ENCODE measurements at places on chromosomes 1 and 21.

DNA sequence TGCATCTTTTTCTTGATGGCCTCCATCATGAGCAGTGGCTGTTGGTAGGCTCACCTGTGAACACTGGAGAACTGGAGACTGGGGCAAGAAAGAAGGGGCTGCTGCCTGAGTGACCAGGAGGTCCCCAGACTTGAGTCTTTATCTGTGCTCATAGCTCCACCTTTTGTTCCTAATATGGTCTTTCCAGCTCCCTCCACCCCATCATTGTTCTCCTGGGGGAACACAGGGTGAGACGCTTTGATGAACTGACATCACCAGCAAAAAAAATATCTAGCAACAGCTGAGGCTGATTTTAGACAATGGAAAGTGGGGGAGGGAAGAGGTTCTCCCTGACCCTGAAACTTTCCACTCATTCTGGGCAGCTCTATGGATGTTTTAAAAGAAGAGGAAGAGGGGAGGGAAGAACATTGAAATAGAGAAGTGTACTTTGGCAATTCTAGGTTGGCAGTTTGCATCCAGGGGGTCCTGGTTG, at the start of gene TPM3:
TSS of gene TPM3 (minus strand) at position 111 of the 472 bp plus-strand sequence. CDS start at position 29, 82 bp downstream.
- no peak for DNase-seq

GRCh38 chr1:240310226-240310925, 218.7 kb downstream of the FMN2 start:
- DNase-seq: no peak

- DNase-seq: peak; percentile 43
These were observed 35.6 kb upstream of the TMEM61 start for GRCh38 chr1:54944610-54945392.

GRCh38 chr21:33101300-33101911, 31.5 kb downstream of the OLIG1 start:
- no peak for DNase-seq

- no peak for DNase-seq
These were observed 297.0 kb downstream of the HHAT start for GRCh38 chr1:210625715-210626114.

- no peak for DNase-seq
These were observed 37.1 kb downstream of the CCN1 start for GRCh38 chr1:85617633-85618100.

DNA sequence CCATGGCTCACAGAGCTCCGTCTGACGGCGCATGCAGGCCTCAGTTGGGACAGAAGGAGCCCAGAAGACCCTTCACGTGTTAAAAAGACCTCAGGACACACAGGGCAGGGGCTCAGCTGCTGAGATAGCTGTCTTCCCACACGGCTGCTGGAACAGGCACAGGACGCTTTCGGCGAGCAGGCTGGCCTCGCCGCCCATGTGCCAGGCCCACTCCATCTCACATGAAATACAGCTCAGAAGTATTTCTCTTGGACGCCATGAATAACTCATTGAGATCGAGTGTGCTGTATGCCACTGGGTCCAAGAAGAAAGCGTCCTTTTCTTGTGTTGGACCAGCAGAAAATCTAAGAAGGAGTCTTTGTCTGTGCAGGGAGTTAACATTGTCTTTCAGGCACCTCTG, 69.6 kb downstream of the SIM2 start:
- DNase-seq: no peak

DNA sequence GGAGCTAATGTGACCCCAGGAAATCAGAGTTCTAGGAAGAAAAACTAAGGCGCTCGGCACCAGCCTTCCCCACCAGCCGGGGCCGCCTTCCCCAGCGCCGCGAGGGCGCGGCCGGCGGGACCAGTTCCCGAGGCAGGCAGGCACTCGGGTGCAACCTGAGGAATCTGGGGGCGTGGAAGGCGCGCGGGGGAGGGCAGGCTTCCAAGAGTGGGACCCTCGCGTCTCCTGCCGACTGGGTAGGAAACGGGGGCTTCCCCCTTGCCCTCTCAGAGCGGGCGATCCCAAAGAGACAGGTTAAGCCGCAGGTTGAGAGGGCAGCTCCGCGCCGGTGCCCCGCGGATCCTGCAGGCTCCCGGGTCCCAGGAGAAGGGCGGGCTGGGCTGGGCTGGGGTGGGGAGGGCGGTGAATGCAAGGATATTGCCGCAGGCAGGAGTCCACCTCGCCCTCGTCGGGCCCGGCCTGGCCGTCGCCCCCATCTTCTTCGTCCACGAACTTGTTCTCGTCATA, 431 bp downstream of the ARPC5 start:
- peak; percentile 43 for DNase-seq

GRCh38 chr1:19468397-19468956, 16.9 kb downstream of the CAPZB start:
- DNase-seq: peak; percentile 71

DNA sequence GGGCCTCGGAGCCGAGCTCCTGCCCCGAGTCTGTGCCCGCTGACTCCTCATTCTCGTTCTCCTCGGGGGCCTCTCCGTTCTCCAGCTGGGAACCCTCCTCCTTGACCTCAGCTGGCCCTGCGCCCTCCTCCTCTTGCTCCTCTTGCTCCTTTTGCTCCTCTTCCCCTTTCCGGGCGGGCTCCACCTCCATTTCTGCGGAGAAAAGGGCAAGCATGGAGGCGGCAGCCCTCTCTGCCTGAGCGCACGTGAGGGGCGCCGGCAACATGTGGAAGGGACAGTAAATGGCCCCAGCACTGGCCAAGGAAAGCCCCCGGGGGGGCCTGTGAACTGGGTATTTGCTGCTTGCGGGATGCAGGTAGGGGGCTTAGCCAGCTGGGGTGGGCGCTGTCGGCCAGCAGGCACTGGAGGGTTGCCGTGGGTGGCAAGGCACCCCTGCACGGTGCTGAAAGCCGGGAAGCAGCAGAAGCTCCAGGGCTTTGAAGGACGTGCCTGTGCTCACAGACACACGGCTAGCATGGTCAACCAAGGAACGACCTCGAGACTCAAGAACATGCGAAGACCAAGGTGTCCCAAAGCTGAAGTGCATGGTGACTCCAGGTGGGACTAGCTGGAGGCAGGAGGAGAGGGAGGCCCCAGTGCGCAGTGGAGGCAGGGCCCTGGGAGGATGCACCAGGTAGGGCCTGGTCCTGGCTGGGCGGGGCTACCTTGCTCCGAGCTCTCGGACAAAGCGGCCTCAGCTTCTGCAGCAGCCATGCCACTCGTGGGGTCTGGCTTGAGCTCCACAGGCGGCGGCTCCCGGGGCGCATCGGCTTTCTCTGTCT, 30.7 kb downstream of the ZBTB17 start:
- no peak for DNase-seq

DNA sequence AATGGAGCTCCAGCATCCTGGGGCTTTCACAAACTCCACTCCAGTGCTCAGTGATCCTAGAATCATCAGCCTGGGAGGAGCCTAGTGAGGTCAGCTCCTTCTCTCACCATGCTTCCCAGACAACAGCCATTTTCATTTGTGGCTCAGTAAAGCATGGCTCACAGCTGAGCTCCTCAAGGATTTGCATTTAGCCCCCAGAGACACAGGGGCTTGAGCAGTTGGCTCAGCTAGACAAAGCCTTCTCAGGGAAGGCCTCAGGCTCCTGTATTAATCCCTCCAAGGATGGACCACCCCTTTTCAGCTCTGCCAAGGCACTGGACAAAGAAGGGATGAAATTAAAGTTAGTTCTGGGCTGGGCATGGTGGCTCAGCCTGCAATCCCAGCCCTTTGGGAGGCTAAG, 39.5 kb downstream of the ERI3 start:
- no peak for DNase-seq

DNA sequence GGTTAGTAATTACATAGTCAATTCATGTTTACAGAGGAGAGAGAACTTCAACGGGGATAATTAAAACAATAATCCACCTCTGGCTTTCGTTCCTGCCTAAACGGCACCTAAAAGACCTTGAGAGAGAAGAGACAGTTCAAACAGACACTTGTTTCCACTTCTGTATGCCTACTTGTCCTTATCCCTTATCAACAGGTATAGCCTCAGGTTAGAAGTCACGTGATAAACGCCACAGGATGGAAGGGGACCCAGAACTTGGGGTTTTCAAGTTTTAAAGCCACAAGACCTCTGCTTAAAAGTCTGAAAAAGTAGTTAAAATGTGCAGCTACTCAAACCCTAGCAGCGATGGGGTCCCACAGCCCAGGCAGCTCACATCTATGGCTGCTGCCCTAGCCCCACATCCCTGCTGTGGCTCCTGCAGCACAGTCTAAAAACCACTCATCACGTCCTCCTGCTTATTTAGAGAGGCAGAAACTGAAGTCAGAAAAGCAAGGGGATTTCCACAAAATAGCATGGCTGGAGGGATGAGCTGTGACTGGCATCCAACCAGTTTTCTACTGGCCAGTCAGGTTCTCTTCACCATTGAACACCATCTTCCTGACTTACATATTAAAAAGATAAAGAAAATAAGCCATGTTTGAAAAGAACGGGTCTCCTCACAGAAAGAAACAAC, 51.2 kb upstream of the SEC16B start:
- no peak for DNase-seq

GRCh38 chr1:214384373-214385079, 103.6 kb downstream of the SMYD2 start:
- DNase-seq: no peak

GRCh38 chr1:63498106-63498505, 24.9 kb downstream of the ITGB3BP start:
- DNase-seq: no peak

DNA sequence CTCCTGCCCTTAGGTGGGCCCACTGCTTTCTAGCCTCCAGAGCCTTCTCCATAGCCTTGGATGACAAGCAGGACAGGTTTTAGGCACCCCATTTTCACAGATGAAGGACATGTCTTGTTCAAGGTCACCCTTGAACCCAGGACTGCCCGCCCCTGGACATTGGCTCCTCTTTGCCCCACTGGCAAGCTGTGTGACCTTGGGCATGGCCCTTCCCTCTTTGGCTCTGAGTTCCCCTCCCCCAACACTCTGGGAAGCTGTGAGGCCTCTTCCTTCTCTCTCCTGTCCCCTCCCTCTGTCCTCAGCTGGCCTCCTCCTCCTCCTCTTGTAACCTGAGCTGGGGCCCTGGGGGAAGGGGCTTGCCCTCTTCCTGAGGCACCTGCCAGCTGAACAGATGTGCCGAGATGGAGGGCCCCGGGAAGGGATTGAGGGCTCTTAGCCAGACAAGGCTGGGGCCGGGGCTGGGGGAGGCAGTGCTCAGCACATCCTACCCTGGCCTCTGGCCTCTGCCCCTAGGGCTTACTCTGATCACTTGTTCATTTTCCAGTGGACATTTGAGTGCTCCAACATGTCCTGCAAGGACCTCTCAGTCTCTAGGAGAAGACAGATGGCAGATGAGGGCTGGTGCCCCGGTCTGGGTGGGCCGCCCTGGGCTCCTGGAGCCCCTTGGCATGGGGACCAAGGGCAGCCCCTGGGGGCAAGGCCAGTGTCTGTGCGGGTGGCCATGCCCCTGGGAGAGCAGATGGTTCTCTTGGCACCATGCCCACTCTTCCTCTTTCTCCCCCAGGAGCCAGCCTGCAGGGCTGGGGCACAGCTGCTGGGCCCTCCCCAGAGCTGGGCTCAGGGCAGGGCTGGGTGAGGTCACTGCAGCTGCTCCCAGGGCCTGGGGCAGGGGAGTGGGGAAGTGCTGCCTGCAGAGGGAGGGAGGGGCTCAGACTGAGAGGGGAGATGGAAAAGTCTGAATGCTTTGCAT, 10.7 kb downstream of the FOXO6 start:
- DNase-seq: no peak

- DNase-seq: peak; percentile 16
These were observed 945 bp upstream of the WNT9A start for GRCh38 chr1:227948493-227949260.

- DNase-seq: no peak
These were observed 32.5 kb downstream of the NPHP4 start for GRCh38 chr1:5959667-5960230.

DNA sequence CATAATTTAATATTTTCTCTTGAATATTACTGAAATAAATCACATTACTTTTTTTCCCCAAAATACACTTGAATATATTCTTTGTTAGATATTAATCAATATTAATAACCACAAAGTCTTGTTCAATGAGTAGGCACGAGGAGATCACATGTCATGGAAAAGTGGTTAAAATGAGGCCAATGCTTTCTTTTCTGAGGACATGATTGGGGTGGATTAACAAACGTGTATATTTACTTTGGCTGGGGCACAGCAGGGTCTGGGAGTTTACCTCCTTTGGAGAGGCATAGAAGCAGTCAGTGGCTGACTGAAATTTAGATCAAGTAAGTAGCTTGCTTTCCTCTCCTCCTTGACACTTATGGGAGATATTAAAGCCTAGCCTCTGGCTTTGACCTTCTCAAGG, 664.3 kb upstream of the B3GALT2 start:
- no peak for DNase-seq

- DNase-seq: no peak
These were observed 1494.8 kb downstream of the KCNT2 start for GRCh38 chr1:195113471-195113870.

DNA sequence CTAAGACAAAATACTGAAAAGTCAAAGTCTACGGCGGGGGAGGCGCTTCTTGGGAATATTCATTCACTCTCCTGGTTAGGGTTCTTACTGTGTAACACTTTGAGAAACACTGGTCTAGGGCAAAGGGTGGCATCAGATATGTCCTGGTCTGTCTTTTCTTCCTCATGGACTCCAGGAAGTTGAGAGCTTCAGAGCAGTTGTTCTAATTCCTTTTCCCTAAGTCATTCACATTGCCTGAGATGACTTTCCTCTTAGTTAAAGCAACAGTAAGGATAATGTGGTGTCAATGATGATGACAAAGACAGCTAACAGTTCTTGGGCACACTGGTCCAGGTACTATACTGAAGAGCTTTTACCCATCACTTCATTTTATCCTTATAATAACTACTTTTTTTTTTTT, 27.0 kb downstream of the FGGY start:
- DNase-seq: no peak

- peak; percentile 50 for DNase-seq
These were observed 5.7 kb downstream of the ZBTB7B start for GRCh38 chr1:155008015-155008941.

GRCh38 chr1:228377664-228378089, 29.0 kb downstream of the TRIM11 start:
- no peak for DNase-seq

- DNase-seq: no peak
These were observed 51.1 kb downstream of the ZNF326 start for GRCh38 chr1:90045853-90046563.

DNA sequence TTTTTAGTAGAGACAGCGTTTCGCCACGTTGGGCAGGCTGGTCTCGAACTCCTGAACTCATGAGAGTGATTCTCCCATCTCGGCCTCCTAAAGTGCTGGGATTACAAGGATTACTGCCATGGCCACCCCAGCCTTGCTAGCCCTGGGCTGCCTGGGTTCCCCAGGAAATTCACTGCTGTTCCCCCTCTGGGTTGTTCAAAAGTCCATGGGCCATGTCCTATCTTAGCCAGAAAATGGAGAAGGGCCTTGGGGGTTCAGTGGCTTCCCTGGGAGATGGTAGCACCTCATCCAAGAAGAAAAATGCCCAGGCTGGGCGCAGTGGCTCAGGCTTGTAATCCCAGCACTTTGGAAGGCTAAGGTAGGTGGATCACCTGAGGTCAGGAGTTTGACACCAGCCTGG, 20.9 kb downstream of the SLC26A9 start:
- DNase-seq: no peak

GRCh38 chr21:36149788-36150711, 6.6 kb upstream of the DOP1B start:
- no peak for DNase-seq

GRCh38 chr1:73176902-73177301, 894.6 kb upstream of the NEGR1 start:
- no peak for DNase-seq

Measured in activated T-cell treated with anti-CD3 and anti-CD28 coated beads, Interleukin-2, amount 50 U/mL, for 1 hour (primary cell).